ENCODE measurements at places on chromosomes 5 and 9.
A peak's percentile ranks its signal among the peaks of the same experiment; 100 is the strongest.

DNA sequence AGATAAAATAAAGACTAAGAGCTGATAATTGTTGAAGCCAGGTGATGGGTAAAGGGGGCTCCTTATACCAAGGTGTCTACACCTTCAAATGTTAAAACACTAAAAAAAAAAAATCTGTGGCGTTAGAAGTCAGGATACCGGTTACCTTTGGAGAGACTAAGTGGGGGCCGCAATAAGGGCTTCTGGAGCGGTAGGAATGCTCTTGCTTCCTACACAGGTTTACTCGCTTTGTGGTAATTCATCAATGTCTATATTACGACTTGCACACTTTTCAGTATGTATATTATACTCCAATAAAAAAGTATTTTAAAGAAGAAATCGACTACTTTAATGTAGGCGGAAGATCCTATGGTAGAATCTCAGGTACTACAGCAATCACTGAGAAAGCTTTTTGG lies 12.5 kb downstream of the MRPS27 start:
- no peak for DNase-seq

GRCh38 chr9:87662808-87663528 lies 63.0 kb upstream of the CTSL start:
- peak; percentile 23 for DNase-seq

GRCh38 chr5:147140558-147140957 lies 94.3 kb upstream of the STK32A start:
- no peak for DNase-seq

GRCh38 chr5:176394096-176394495 lies 5.5 kb downstream of the HIGD2A start:
- no peak for DNase-seq

DNA sequence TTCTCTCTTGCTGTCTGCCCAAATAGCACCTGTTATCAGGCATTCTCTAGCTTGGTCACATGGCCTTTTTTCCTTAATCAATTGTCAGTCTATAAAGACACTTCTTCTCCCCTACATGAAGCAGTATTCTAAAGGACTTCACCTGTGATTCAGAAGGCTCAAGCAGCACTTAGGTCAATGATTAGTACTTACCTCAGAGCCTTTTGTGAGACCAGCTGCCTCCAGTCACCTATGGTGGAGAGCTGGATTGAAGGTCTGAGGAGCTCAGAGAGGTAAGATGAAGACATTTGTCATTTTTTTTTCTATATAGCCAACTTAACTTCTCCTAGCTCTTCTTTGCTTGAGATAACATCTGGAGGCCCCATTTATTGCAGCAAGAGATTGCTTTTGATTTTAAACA lies 278.3 kb upstream of the PCSK5 start:
- DNase-seq, result no peak

DNA sequence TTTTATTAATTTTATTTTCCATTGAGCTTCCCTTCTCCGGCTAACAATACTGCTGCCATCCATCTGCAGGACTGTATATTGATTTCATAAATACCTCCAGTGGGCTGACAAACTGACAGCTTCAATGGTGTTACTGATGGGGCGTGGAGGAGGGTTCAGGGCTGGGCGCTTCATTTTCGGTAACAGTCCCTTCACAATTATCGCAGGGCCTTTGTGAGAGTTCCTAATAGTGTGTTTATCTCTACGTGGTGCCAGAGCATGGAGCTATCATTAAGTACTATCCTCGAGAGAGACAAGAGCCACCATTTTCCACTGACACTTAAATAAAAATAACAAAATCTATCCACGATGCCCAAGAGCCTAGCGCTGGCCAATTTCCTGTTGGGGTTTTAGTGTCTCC lies 307.0 kb upstream of the PANK3 start:
- DNase-seq, result no peak

DNA sequence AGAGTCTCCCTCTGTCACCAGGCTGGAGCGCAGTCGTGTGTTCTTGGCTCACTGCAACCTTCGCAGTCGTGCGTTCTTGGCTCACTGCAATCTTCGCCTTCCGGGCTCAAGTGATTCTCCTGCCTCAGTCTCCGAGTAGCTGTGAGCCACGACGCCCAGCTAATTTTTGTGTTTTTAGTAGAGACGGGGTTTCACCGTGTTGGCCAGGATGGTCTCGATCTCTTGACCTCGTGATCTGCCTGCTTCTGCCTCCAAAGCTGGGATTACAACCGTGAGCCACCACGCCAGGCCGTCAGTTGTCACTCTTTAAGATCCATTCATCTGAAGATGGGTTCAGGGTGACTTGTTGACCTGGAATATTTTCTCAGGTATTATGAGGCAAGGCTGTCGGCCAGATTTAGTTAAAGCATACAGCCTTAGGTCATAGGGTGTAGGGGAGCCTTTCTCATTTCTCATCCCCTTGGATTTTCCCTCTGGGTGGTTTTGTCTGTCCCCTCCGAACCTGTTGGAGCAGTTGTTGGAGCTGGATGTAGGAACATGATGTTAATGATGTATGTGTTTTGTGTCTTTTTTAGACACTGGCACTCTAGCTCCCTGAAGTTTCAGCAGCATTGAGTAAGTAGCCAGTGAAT lies 1.6 kb downstream of the SLC22A5 start:
- no peak for DNase-seq

DNA sequence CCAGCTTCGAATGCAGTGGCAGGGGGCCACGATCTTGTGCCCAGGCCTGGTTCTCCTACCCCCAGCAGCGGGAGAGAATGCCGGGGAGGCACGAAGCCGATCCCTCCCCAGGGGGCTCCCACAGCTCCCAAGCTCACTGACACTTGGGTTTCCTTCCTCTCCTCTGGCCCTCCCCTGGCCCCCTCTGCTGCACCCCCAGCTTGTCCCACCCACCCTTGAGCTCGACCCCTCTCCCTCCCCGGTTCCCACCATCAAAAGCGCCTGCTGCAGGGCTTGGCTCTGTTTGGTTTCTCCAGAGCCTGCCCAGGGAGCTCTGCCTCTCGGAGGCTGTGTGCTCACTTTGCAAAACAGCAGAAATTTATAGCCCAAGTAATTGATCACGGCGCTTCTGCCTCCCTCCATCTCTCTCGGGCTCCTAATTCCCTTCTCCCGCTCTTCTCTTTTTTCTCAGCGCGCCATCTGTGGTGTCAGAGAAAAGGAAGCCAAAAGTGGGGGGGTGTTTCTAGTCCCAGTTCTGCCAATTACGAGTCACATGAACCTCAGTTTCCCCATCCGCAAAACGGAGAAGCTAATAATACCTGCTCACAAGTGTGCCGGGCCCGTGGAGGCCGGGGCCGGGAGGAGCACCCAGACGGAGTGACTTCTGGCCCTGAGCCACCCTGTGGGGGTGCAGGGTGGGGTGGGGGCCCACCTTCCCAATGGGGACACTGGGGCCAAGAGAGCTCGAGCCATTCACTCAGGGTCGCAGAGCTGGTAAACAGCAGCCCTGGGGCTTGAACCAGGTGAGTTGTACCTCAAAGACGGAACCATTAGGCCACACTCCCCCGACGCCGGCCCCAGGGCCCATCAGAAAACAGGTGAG lies 141.2 kb upstream of the IER5L start:
- no peak for DNase-seq

GRCh38 chr5:149860801-149861322 lies 83.7 kb downstream of the PDE6A start:
- no peak for DNase-seq

DNA sequence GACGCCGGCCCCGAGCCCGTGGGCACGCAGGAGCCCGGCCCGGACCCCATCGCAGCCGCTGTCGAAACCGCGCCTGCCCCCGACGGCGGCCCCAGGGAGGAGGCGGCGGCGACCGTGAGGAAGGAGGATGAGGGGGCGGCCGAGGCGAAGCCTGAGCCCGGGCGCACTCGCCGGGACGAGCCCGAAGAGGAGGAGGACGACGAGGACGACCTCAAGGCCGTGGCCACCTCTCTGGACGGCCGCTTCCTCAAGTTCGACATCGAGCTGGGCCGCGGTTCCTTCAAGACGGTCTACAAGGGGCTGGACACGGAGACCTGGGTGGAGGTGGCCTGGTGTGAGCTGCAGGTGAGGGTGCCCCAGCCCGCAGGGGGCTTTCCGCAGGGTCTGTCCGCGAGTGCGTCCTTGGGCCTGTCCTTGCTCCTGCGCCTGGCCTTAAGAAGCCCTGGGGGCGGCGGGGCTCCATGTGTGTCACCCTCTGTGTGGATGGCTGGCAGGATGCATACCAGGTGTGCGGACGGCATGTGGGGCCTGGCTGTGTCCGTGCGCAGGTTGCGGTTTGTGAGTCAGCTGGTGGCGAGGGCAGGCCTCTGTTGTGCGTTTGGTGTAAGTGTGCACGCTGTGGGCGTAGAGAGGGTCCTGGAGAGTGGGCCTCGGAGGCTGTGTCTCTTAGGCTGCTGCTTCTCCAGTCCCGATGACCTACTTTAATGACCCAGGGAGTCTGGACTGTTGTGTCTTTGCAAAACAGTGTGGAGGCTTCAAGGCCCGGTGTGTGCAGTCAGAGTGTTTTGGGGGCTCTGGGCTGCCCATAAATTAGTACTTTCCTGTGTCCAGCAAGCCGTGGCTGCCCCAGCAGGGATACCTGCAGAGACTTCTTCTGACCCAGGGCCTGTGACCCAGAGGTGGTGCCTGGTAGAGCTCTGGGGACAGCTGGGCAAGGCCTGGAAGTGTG lies 1.6 kb downstream of the WNK2 start:
- no peak for DNase-seq

GRCh38 chr9:121703014-121703734 lies 51.7 kb downstream of the DAB2IP start:
- no peak for DNase-seq

DNA sequence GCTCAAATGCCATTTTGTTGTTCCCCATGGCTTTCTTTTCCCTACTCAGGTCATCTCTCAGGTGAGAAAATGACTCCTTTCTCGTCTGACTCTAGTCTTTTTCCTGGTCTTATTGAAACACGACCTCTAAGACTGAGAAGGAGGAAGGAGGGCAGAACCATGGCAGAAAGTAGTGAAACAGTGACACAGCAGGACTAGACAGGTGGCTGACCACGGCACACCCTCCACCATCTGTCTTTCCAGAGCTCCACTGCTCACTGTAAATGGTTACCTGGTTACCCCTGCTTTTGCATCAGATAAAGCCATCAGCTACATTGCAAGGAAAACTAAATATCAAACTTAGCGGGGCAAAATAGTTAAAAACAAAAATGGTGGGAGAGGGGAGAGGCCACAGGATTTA lies 30.9 kb downstream of the NR4A3 start:
- DNase-seq, result no peak

- DNase-seq, result no peak
Observed at GRCh38 chr5:131457193-131457592, 177.8 kb downstream of the RAPGEF6 start.

- no peak for DNase-seq
Observed at GRCh38 chr9:136907011-136907914, 20.9 kb downstream of the TRAF2 start.

GRCh38 chr9:13992138-13993088 lies 321.5 kb downstream of the NFIB start:
- no peak for DNase-seq

DNA sequence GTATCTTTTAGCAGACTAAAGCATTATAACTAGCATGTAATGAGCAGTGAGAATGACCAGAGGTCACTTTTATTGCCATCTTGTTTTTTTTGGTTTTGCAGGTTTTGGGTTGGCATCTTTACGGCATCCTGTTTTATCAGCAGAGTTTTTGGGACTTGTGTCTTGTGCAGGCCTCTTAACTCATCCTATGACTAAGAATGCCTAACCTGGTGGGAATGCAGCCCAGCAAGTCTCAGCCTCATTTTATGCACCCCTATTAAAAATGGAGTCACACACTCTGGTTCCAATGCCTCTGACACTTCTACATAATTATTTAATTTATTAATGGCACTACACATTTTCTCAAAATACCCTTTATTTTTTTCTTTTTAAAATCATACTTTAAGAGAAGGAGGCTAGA lies 726.5 kb upstream of the RIOK2 start:
- no peak for DNase-seq

- no peak for DNase-seq
Observed at GRCh38 chr9:136565086-136565714, 19.4 kb upstream of the NOTCH1 start.

- DNase-seq, result no peak
Observed at GRCh38 chr5:177396807-177397206, 3.7 kb downstream of the PFN3 start.

DNA sequence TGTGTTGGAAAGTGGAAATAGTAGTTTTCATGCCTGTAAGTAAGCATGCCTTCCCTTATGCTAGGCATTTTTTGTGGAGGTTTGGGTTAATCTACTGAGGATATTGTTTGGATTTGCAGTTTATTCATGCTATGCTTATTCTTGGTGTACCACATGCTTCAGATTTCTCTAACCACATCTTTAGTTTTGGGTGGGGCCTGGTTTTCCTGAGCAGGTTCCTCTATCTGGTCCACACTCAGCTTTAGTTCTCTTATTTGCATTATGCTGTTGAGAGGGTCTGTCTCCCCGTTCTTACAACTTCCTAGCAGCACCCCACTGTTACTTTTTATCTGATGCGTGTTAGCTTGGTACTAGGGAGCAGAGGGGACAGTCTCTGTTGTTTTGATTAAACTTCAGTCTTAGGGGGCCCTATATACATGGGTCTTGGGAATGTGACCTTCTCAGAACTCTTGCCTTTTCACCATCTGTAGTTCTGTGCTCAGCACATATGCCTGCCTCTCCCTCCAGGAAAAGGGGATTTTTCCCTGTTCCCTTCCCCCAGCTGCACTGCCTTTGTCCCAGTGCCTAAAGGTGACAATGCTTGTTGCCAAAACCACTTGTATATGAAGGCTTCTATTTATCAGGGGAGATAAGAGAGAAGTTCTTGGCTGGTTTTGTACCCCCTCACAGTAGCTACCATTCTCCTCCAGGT lies 10.0 kb upstream of the CAMK4 start:
- no peak for DNase-seq

DNA sequence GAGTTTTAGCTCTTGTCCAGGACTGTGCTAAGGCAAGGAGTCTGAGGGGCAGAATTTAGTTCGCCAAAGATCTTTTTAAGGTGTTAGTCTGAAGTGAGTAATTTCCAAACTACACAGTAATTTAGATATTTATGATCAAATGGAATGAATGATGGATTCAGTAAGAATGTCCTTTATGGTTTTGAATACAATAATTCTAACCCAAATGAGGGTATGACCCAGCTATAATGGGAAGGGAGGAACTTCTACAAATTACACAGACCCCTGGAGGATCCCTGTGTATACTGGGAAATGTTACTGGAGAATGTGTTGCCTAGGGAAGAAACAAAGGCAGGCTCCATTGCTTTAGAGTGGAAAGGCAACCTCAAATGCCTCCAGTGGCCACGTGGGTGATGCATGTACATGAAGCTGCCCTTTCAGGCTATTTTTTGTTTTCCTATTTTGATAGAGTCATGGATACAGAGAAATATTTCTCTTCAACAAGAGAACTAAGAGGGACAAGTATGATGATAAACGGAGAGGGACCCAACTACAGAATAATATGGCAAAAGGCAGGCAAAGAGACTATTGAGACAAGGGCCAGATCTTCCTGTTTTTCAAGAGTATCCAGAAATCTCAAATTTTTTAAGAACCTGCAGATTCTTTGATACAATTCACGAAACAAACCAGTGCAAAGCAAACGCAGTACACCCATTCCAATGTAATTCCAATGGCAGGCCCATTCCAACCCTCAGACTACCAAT lies 25.4 kb downstream of the SLC1A3 start:
- DNase-seq, result no peak

Data from activated T-cell treated with anti-CD3 and anti-CD28 coated beads for 4 hours (primary cell).